ENCODE measurements at places on chromosomes 5 and 9. TPM values are rescaled to one million over a fixed set of nuclear protein-coding genes. Genes with fewer than 3 reads are reported as not detected.
A peak's percentile ranks its signal among the peaks of the same experiment; 100 is the strongest.

- no peak for DNase-seq
Observed at GRCh38 chr9:15293804-15294316, 13.2 kb downstream of the TTC39B start.

The FOXD4L5 gene
- not detected for total RNA-seq

GRCh38 chr9:31135567-31135966, 1248.9 kb upstream of the ACO1 start:
- no peak for DNase-seq

The FGF10 gene
- total RNA-seq, result not detected

The KIF12 gene
- total RNA-seq, result 0.85 TPM

The ANKRD33B gene
- total RNA-seq, result 10.2 TPM

The FCN2 gene
- not detected for total RNA-seq

The PCDHGC4 gene
- 0.22 TPM for total RNA-seq

DNA sequence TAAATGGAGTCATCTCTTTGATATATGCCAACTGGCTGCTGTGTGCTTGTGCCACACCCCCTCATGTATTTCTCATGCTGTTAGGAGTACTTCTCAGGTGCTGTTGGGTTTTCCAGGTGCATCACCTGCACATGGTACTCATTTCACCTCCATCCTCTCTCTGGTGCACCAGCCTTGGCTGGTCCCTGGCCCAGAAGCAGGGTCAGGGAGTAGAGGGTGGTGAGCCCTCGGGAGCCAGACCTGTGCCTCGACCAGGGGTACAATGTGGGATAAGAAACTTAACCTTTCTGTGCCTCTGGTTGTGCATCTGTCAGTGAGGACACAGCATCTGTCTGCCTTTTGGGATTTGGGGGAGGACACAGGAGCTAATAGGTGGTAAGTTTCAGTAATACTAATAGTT, 38.5 kb downstream of the SECISBP2 start:
- no peak for DNase-seq

GRCh38 chr5:181204113-181204825, 727 bp downstream of the TRIM7 start:
- peak; percentile 68 for DNase-seq

The ACOT12 gene
- not detected for total RNA-seq

The RORB gene
- total RNA-seq, result not detected

The HBEGF gene
- 44.2 TPM for total RNA-seq

GRCh38 chr5:42889311-42889933, 77.7 kb upstream of the SELENOP start:
- DNase-seq, result peak; percentile 39

The CDC20B gene
- not detected for total RNA-seq

DNA sequence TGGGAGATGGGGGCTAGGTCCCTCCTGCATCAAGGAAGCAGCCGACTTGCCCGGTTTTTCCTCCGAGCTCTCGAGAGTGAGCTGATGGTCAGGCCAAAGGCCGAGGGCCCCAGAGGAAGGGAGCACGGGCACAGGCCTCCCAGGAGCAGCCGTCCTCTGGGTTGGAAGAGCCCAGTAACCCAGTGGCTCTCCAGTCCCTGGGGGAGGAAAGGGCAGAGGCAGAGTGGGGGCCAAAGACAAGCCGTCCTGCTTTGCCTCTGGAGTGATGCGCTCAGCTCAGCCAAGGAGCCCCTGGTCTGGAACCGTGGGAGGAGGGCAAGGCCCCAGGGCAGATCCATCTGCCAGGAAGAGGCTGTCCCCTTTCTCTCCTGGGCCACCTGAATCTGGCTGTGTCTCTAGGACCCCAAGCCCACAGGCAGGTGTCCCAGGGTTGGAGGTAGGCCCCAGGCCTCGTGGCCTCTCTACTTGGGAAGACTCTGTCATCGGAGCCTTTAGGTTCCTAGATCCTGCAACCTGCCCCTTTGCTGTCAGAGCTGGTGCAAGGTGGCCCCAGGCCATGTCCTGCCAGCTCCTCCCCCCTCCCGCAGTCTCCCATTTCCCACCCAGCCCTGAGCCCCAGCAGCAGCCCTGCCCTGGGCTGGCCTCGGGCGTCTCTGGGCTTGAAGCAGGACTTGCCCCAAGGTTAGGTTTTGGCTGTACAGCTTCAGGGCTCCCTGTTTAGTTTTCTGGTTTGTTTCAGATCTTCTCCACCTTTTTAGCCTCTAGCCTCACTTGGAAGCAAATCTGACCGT, 224.1 kb downstream of the CACNA1B start:
- DNase-seq, result no peak

DNA sequence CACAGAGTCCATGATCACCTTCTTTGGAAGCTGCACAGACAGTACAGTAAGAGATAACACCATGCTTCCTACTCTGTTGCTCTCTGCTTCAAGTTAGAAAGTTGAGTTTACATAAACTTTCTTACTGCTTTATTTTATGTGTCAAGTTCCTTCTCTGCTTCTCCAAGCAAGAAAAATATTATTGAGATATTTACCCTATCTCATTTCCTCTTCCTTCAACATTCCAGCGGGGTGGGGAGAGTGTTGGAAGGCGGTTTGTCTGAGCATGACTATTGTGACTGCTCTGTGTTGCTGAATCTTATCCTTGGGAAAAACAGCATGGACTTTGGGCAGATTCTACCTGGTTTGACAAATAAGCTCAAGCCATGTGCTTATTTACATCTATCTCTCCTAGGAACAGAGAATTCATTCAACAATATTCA, 66.9 kb upstream of the EPB41L4A start:
- DNase-seq, result no peak

GRCh38 chr9:99058964-99059921, 45.7 kb upstream of the TGFBR1 start:
- DNase-seq, result no peak

DNA sequence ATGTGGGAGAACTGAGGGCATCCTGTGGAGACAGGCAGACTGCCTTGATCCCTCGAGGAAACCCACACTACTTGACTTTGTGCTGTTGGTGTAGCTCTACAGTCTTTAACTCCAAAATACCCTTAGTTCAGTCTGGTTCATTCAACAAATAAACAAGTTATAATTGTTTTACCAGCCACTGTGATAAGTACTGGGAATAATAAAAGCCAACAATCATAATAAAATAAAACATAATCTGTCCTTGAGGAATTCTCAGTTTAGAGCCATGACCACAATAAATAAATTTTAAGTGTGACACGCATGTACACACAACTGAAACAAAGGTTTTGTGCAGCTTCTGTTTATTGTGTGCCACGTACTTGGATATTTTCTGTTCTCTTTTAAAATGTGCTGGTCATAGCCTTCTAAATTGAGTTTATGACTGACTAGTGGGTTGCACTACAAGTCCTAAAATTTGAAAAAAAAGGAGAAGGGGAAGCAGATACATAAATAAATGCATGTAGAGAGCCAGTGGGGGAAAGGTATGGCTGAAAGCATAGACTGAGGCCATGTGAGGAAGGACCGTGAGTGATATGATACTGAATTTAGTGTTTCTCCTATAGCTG, 6.2 kb upstream of the SCAMP1 start:
- peak; percentile 5 for DNase-seq

The MYO10 gene
- 38.8 TPM for total RNA-seq

The CD14 gene
- total RNA-seq, result 10.3 TPM
